ENCODE measurements at places on chromosomes 5 and 9.

- no peak for DNase-seq
- no peaks in the 10 kb centered on the region for H3K36me3 ChIP-seq
- peaks cover 41% of the 10 kb centered on the region for H3K27me3 ChIP-seq
- H3K4me3 ChIP-seq = no peak overlapping the region
- H3K27ac ChIP-seq = no peak overlapping the region
Observed at GRCh38 chr5:1974081-1974480, 91.4 kb upstream of the IRX4 start.

GRCh38 chr9:134041649-134041962 lies 16.3 kb downstream of the BRD3OS start:
- H3K27me3 ChIP-seq = no peaks in the 10 kb centered on the region
- peaks cover 2% of the 10 kb centered on the region for H3K36me3 ChIP-seq
- H3K4me1 ChIP-seq = peaks cover 3% of the 10 kb centered on the region
- H3K4me3 ChIP-seq = no peak overlapping the region
- no peak overlapping the region for H3K27ac ChIP-seq

- H3K4me1 ChIP-seq = peaks cover 14% of the 10 kb centered on the region
- H3K36me3 ChIP-seq = peaks cover 4% of the 10 kb centered on the region
- H3K27ac ChIP-seq = peak overlapping the region; percentile 66
Observed at GRCh38 chr9:134243778-134244467, 79.6 kb upstream of the RNU6ATAC start.

GRCh38 chr9:94794476-94795167 lies 68.1 kb downstream of the AOPEP start:
- H3K27me3 ChIP-seq = no peaks in the 10 kb centered on the region
- H3K4me1 ChIP-seq = peaks cover 7% of the 10 kb centered on the region
- no peak for DNase-seq
- peaks cover 5% of the 10 kb centered on the region for H3K36me3 ChIP-seq
- H3K27ac ChIP-seq = no peak overlapping the region

GRCh38 chr9:136002881-136003280 lies 41.7 kb upstream of the UBAC1 start:
- H3K4me3 ChIP-seq = no peak overlapping the region
- no peaks in the 10 kb centered on the region for H3K27me3 ChIP-seq
- H3K36me3 ChIP-seq = no peaks in the 10 kb centered on the region
- peaks cover 4% of the 10 kb centered on the region for H3K4me1 ChIP-seq
- H3K27ac ChIP-seq = no peak overlapping the region
- DNase-seq = no peak

GRCh38 chr9:33815781-33816180 lies 1.2 kb upstream of the UBE2R2 start:
- H3K27me3 ChIP-seq = peaks cover 5% of the 10 kb centered on the region
- DNase-seq = no peak
- no peaks in the 10 kb centered on the region for H3K36me3 ChIP-seq
- H3K4me1 ChIP-seq = peaks cover 42% of the 10 kb centered on the region
- peak overlapping the region; percentile 93 for H3K27ac ChIP-seq

DNA sequence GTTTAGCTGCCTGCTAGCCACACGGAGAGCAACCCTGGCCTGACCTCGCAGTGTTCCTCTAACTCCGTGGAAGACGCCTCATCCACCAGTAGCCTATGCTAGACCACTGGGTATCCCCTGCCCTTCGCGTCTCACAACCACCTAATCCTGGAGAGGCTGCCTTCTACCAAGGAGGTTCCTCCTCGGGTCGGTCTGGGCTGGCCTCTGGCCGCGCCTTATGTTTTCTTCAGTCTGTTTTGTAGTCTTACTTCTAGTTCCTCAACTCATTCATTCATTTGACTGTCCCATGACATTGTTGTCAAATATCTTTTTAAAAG lies 1.6 kb upstream of the TPM2 start:
- H3K27ac ChIP-seq = peak overlapping the region; percentile 81
- no peak for DNase-seq
- no peaks in the 10 kb centered on the region for H3K36me3 ChIP-seq
- H3K4me3 ChIP-seq = peak overlapping the region; percentile 90

- peak overlapping the region; percentile 93 for H3K27ac ChIP-seq
- H3K27me3 ChIP-seq = no peaks in the 10 kb centered on the region
- no peaks in the 10 kb centered on the region for H3K36me3 ChIP-seq
Observed at GRCh38 chr9:113513536-113513935, 50.0 kb downstream of the RGS3 start.

DNA sequence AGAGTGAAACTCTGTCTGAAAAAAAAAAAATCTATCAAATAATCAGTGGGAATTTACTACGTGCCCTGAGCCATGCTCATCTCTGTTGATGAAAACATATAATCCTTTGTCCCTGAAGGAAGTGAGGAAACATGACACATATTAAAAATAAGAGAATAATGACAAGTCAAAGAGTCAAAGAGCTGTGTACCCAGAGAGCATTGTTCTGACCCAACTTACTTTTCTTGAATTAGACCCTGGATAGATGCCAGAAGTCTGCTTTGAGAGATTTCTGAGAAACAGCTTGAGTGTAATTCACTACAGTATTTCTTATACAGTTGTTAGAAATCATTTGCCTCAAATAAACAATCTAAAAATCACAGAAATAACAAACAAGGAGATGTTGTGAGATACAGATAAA lies 490.0 kb upstream of the PIK3R1 start:
- peaks cover 7% of the 10 kb centered on the region for H3K27me3 ChIP-seq
- DNase-seq = no peak

DNA sequence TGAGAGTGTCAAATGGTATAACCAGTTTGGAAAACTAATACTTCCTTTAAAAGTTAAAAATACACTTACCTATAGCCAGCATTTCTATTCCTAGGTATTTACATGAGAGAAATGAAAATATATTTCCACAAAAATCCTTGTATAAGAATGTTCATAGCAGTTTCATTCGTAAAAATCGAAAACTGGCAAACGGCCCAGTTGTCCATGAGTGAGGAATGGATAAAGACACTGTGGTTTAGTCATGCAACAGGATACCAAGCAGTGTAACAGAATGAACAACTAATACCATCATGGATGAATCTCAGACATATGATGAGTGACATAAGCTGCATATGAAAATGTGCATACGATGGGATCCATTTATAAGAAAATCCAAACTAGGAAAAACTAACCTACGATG lies 136.7 kb downstream of the MACROH2A1 start:
- H3K27ac ChIP-seq = no peak overlapping the region
- peaks cover 39% of the 10 kb centered on the region for H3K27me3 ChIP-seq
- no peaks in the 10 kb centered on the region for H3K4me1 ChIP-seq
- no peak for DNase-seq

- H3K4me1 ChIP-seq = peaks cover 8% of the 10 kb centered on the region
- H3K27ac ChIP-seq = no peak overlapping the region
- peaks cover 2% of the 10 kb centered on the region for H3K36me3 ChIP-seq
- H3K4me3 ChIP-seq = no peak overlapping the region
Observed at GRCh38 chr9:136655536-136656182, 7.1 kb upstream of the EGFL7 start.

DNA sequence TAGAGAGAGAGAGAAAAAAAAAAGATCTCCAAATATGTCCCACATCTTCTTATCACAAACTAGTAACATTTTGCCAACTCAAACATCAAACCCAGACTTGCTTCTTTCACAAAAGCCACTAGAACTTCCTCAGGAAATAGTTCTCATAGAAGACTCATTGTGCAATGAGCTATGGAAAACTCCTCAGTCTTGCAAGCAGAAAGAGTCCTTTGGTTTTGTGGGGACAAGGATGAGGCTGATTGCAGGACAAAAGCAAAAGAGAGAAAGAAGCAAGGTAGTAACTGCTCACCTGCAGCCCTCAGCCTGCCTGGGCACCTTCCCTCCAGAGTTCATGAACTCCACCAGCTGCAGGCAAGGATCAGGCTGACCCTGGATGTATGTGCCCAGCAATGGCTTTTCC lies 399.0 kb downstream of the IRX1 start:
- no peaks in the 10 kb centered on the region for H3K4me1 ChIP-seq
- no peak overlapping the region for H3K27ac ChIP-seq
- no peaks in the 10 kb centered on the region for H3K27me3 ChIP-seq
- DNase-seq = no peak
- no peak overlapping the region for H3K4me3 ChIP-seq
- no peaks in the 10 kb centered on the region for H3K36me3 ChIP-seq

DNA sequence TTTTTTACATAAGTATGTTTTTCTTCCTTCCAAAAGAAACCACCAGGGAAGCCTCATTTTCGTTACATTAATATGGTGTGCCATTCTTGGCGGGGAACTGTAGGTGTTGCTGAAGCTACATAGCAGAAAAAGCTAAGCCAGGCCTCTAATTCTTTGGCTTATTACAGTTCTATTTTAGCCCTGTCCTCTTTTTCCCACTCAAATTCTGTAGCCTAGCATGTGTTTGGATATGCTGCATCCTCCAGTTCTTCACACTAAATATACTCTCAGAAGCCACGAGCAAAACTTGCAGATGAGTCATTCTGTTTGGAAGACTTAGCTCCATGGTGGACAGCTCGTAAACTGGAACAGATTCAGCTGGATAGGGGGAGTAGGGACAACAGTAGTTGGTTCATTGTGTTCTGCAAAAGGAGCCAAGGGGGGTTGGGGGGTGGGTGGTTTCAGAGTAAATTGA lies 369.4 kb downstream of the TMEM161B start:
- no peak for DNase-seq
- H3K4me1 ChIP-seq = no peaks in the 10 kb centered on the region
- no peak overlapping the region for H3K4me3 ChIP-seq
- no peaks in the 10 kb centered on the region for H3K36me3 ChIP-seq

GRCh38 chr9:113648586-113648985 lies 185.1 kb downstream of the RGS3 start:
- no peaks in the 10 kb centered on the region for H3K36me3 ChIP-seq
- no peak for DNase-seq
- H3K27ac ChIP-seq = no peak overlapping the region
- H3K4me3 ChIP-seq = no peak overlapping the region
- H3K4me1 ChIP-seq = no peaks in the 10 kb centered on the region

GRCh38 chr5:149063017-149063687 lies at the start of gene SH3TC2:
SH3TC2 (minus strand) TSS chr5:149063062; CDS start chr5:149063022, 40 bp downstream.
- H3K4me1 ChIP-seq = no peaks in the 10 kb centered on the region
- peaks cover 13% of the 10 kb centered on the region for H3K27me3 ChIP-seq
- H3K27ac ChIP-seq = no peak within 1 kb of the TSS

DNA sequence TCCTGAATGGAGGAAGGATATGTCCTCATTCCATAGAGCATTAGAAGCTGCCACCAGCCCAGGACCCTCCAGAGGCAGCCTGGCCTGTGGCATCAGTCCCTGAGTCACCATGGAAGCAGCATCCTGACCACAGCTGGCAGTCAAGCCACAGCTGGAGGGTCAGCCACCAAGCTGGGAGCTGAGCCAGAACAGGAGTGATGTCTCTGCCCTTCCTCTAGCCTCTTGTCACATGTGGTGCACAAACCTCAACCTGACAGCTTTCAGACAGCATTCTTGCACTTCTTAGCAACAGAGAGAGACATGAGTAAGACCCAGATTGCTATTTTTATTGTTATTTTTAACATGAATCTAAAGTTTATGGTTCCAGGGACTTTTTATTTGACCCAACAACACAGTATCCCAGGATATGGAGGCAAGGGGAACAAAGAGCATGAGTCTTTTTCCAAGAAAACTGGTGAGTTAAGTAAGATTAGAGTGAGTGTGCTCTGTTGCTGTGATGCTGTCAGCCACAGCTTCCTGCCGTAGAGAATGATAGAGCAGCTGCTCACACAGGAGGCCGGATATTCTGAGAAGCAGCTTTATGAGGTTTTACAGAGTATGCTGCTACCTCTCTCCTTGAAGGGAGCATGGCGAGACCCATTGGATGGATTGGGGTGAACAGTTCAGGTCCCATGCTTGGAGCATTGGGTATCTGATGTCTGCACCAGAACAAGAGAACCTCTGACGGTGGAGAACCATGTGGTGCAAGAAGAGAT lies 13.0 kb upstream of the CYFIP2 start:
- peak overlapping the region; percentile 96 for H3K27ac ChIP-seq
- H3K4me1 ChIP-seq = peaks cover 82% of the 10 kb centered on the region
- H3K27me3 ChIP-seq = no peaks in the 10 kb centered on the region
- peak overlapping the region; percentile 75 for H3K4me3 ChIP-seq

DNA sequence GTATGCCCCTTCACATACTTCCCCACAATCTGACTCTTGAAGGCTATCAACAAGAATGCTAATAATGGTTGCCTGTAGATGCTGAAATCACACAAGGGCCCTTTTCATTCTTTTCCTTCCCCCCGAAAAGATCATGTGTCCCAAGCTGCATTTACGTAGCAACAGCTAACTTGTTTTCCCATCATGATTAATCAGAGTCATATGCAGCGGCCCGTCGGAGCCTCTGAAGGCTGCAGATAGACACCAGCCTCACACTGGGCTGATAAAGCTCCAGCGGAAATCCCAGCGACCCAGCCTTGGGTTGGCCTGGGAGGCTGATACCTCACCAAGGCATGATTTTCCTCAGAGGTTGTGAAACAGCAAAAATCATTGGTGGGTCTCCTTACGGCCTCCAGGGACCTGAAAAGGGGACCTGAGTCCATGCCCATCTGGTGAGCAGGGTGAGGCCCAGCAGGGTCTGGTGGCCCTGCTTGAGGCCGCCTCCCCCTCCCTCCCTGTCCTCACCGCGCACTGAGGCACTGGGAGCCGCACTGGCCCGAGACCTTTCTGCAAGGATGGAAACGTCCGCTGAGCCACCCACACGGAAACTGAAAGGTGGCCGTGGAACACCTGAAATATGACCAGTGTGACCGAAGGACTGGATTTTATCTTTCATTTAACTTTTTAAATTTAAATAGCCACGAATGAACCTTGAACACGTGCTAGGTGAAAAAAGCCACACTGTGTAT lies 114.2 kb upstream of the PHYKPL start:
- DNase-seq = no peak
- H3K4me1 ChIP-seq = peaks cover 2% of the 10 kb centered on the region
- H3K36me3 ChIP-seq = no peaks in the 10 kb centered on the region
- H3K27me3 ChIP-seq = peaks cover 39% of the 10 kb centered on the region
- no peak overlapping the region for H3K27ac ChIP-seq
- H3K4me3 ChIP-seq = no peak overlapping the region

- DNase-seq = no peak
- no peaks in the 10 kb centered on the region for H3K27me3 ChIP-seq
- H3K4me1 ChIP-seq = peaks cover 25% of the 10 kb centered on the region
- peaks cover 8% of the 10 kb centered on the region for H3K36me3 ChIP-seq
- no peak overlapping the region for H3K4me3 ChIP-seq
- H3K27ac ChIP-seq = peak overlapping the region; percentile 64
Observed at GRCh38 chr9:110140276-110140675, 67.7 kb downstream of the C9orf152 start.

All from T-helper 17 cell (primary cell).